Suprapubic skin (tissue), 4 donors: ENCODE measurements at places on chromosomes 1 and 21. TPM values are rescaled to one million over a fixed set of nuclear protein-coding genes. Genes with fewer than 3 reads are reported as not detected.
A peak's percentile ranks its signal among the peaks of the same experiment; 100 is the strongest.

GRCh38 chr1:198918920-198919319 is 280.1 kb downstream of the PTPRC start:
- H3K27ac ChIP-seq: no peak overlapping the region
- H3K4me3 ChIP-seq: no peak overlapping the region
- DNase-seq: no peak
- no peaks in the 10 kb centered on the region for H3K4me1 ChIP-seq
- H3K36me3 ChIP-seq: no peaks in the 10 kb centered on the region
- no peaks in the 10 kb centered on the region for H3K27me3 ChIP-seq

GRCh38 chr1:211267204-211267857 is 8.2 kb downstream of the RCOR3 start:
- DNase-seq: no peak
- no peaks in the 10 kb centered on the region for H3K4me1 ChIP-seq
- no peaks in the 10 kb centered on the region for H3K27me3 ChIP-seq
- no peak overlapping the region for H3K4me3 ChIP-seq
- H3K27ac ChIP-seq: no peak overlapping the region

- peak overlapping the region; percentile 95 for H3K27ac ChIP-seq
- H3K4me3 ChIP-seq: peak overlapping the region; percentile 64
- H3K36me3 ChIP-seq: no peaks in the 10 kb centered on the region
- H3K4me1 ChIP-seq: peaks cover 72% of the 10 kb centered on the region
Observed at GRCh38 chr1:2546515-2547209, 9.5 kb upstream of the TNFRSF14 start.

DNA sequence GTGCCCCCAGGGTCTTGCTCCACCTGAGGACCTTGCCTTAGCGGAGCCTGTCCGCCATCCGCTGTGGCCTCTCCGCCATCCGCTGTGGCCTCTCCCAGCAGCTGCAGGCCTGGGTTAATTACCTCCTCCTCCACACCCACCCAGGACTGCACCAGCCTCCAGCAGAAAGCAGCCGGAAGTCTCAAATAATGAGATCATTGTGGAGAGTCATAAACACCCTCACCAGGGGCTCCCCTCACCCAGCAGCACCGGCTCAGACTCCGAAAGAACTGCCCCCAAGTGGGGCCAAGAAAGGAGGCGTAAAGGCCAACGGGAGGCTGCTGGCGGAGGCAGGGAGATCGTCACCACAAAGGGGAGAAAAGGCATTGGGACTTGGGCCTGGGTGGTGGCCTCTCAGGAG is 10.7 kb upstream of the GPR153 start:
- H3K27ac ChIP-seq: no peak overlapping the region
- peaks cover 43% of the 10 kb centered on the region for H3K4me1 ChIP-seq
- no peaks in the 10 kb centered on the region for H3K27me3 ChIP-seq
- H3K4me3 ChIP-seq: no peak overlapping the region

GRCh38 chr21:45588086-45588825 is 46.0 kb upstream of the SLC19A1 start:
- peaks cover 44% of the 10 kb centered on the region for H3K27me3 ChIP-seq
- DNase-seq: peak; percentile 11
- no peak overlapping the region for H3K27ac ChIP-seq
- H3K4me1 ChIP-seq: peaks cover 24% of the 10 kb centered on the region
- no peak overlapping the region for H3K4me3 ChIP-seq

- no peak for DNase-seq
- no peaks in the 10 kb centered on the region for H3K27me3 ChIP-seq
- no peak overlapping the region for H3K4me3 ChIP-seq
Observed at GRCh38 chr1:100971021-100971420, 54.6 kb downstream of the DPH5 start.

DNA sequence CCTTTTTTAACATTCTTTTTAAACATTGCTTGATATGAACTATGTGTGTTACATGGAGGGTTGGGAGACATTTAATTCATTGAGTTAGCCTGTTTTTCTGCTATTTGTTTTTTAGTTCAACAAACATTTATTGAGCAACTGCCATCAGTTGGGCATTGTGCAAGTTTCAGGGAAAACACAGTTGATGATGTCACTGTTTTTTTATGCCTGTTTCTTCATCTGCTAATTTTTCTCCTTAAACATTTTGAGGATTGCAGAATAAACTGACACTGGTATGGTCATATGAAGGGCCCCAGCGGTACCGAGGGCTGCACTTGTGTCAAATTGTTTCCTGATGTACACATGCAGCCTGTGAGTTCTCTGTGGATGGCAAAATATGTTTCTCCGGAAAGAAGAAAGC is 253.0 kb downstream of the FGGY start:
- no peaks in the 10 kb centered on the region for H3K4me1 ChIP-seq
- no peak overlapping the region for H3K4me3 ChIP-seq
- peak; percentile 84 for DNase-seq
- H3K27me3 ChIP-seq: no peaks in the 10 kb centered on the region
- no peaks in the 10 kb centered on the region for H3K36me3 ChIP-seq
- peak overlapping the region; percentile 51 for H3K27ac ChIP-seq

GRCh38 chr1:226762988-226763904 is 24.2 kb upstream of the ITPKB start:
- no peak overlapping the region for H3K4me3 ChIP-seq
- no peaks in the 10 kb centered on the region for H3K36me3 ChIP-seq
- no peaks in the 10 kb centered on the region for H3K4me1 ChIP-seq

DNA sequence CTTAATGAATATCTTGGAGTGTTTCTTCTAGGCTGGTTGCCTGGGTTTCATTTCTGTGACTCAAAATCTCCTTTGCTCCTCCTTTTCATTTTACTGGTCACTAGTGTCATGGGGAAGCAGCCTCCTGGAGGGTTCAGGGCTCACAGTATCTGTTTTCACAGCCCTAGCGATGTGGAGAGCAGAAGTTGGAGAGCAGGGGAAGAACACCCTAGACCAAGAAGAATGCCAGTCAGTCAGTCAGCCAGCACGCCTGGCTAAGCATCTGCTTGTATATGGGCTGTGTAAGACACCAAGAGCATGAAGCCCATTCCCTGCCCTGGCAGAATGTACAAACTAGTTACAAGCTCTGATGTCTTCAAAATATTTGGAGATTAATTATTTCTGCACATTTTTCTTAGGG is 7.9 kb downstream of the RXRG start:
- peaks cover 4% of the 10 kb centered on the region for H3K27me3 ChIP-seq
- no peak overlapping the region for H3K27ac ChIP-seq
- H3K4me3 ChIP-seq: no peak overlapping the region
- DNase-seq: no peak

DNA sequence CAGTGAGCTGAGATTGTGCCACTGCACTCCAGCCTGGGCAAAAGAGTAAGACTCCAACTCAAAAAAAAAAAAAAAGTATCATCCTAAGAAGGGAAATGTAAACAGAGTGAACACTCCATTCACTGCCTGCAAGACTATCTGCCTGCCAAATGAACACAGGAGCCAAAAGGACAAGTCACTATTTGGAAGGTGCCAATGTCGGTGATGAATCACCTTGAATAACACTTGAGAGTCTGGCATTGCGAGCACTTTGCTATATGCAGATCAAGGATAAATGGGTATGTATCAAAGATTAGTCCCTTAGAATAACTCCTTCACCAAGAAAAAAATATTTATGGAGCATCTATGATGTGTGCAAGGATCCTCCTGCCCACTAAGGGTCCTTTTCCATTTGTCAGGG is 6.6 kb downstream of the UBR4 start:
- H3K4me3 ChIP-seq: no peak overlapping the region
- peaks cover 45% of the 10 kb centered on the region for H3K4me1 ChIP-seq
- DNase-seq: no peak
- H3K27me3 ChIP-seq: no peaks in the 10 kb centered on the region
- peaks cover 17% of the 10 kb centered on the region for H3K36me3 ChIP-seq

DNA sequence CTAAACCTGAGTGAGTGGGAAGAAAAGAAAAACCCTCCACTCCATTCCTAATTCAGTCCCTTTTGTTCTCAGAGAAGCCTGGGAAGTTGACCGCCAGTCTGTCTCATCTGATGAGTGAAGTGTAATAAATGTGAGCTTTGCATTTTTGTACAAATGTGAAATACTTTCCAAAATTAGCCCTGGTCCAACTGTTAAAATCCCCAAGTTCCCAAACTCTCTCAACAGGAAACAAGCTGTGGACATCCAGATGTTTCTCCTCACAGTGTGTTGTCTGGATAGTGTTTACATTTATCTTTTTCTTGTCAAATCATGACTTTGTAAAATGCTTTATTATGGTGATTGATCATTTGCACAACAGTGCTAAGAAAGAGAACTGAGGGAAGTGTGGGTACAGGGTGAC is 145.1 kb downstream of the TM2D1 start:
- DNase-seq: no peak
- H3K4me3 ChIP-seq: no peak overlapping the region
- H3K36me3 ChIP-seq: no peaks in the 10 kb centered on the region

GRCh38 chr1:66370462-66370971 is 163.4 kb upstream of the SGIP1 start:
- H3K36me3 ChIP-seq: peaks cover 14% of the 10 kb centered on the region
- no peak overlapping the region for H3K27ac ChIP-seq
- no peak for DNase-seq

DNA sequence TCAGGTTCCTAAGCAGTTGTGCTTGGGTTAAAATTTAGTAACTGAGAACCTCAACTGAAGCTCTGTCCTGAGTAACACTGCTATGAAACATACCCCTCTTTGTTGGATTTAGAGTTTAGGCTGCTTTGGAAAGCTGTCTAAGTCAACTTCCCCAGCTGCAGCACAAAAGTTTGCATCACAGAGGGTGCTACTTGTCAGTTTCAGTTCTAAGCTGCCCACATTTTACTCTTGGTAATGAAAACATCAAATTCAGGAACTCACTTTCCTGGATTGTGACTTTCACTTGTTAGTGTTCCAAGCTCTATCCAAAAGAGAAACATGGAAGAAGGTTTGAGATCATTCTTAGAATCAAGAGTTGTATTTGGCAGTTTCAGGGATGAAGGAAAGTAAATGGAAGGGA is 191.7 kb upstream of the NFIA start:
- H3K4me3 ChIP-seq: no peak overlapping the region
- no peaks in the 10 kb centered on the region for H3K4me1 ChIP-seq
- no peak overlapping the region for H3K27ac ChIP-seq

DNA sequence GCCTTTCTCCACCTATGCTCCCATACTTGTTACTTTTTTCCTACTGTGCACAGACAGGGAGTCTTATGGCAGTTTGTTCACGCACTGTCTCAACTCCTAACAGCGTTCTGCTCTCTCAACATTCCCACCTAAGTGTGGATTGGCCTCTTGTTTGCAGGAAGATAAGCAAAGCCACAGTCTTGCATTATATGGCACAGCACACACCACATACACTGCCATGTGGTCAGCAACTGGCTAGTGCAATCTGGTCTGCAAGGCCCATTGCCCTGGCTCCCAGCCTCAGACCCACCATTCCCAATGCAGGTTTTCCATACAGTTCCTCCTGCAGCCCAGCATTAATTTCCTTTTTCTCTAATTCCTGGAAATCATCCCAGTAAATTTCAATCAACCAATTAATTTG is 38.3 kb upstream of the LAMC2 start:
- H3K4me3 ChIP-seq: no peak overlapping the region
- peaks cover 6% of the 10 kb centered on the region for H3K36me3 ChIP-seq
- peak overlapping the region; percentile 4 for H3K27ac ChIP-seq
- peaks cover 7% of the 10 kb centered on the region for H3K4me1 ChIP-seq

DNA sequence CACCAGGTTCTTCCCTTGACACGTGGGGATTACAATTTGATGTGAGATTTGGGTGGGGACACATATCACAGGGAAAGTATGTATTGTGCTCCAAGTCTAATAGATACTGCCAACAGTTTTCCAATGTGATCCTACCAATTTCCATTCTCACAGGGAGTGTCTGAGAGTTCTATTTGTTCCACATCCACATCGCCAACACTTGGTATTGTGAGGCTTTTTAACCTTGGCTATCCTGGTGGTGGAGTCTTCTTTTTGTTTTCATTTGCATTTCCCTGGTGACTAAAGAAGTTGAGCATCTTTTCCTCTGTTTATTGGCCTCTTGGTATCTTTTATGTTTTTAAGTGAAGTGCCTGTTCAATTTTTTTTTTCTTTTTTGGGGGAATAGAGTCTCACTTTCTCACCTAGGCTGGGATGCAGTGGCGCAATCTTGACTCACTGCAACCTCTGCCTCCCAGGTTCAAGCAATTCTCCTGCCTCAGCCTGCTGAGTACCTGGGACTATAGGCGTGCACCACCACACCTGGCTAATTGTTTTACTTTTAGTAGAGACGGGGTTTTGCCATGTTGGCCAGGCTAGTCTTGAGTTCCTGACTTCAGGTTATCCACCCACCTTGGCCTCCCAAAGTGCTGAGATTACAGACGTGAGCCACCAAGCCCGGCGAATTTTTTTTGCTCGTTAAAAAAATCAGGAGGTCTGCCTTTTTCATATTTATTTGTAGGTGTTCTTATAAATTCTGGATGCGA is 15.9 kb upstream of the PADI1 start:
- no peaks in the 10 kb centered on the region for H3K27me3 ChIP-seq
- H3K36me3 ChIP-seq: no peaks in the 10 kb centered on the region
- no peak for DNase-seq
- no peak overlapping the region for H3K4me3 ChIP-seq
- H3K27ac ChIP-seq: no peak overlapping the region
- H3K4me1 ChIP-seq: peaks cover 34% of the 10 kb centered on the region

DNA sequence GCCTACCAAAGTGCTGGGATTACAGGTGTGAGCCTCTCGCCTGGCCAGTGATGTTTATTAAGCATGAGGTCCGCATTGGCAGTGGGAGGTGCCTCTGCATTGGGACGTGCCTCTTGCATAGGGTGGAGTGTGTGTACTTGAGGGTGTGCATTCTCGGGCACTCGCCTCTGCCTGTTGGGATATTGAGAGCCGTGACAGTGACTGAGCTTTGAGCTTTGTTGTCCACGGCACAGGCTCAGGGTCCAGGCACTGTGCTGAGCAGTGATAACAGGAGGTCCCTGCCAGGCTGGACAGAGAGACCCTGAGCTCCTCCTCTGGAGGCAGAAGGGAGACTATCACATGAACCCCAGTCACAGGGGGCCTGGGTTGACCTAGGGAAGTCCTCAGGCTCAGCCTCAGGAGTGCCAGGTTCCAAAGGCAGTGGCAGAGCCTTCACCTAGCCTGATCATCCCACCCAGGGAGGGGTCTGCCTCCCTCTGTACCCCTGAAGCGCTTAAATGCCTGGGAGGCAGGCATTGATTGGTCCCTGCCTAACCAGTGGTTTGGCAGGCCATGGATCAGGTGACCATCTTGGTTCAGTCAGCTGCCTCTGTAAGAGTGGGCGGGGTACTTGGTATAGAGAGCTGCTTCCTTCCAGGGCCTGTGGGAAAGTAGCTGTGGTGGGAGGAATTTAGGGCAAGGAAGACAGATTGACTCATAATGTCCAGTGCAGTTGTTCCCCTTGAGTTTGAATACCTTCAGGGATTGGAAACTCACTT is 213.8 kb upstream of the TMEM51 start:
- H3K36me3 ChIP-seq: no peaks in the 10 kb centered on the region
- no peak for DNase-seq

The SLC9C2 gene
- total RNA-seq: not detected

DNA sequence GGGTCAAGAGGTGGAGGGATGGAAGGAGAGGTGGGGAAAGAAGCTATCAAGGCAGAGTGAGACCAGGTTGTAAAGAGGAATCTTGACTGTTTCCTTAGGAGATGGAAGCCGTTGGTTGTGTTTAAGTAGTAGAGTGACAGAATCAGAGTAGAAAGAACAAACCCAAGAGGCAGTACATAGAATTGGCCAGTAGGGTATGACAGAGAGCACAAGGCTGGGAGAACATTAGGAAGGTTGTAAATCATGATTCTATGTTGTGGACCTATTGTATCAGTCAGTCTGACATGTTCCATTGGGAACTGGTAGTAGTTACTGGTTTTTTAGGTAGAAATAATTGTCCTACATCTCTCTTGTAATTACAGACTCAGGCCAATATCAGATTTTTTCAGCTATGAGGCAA is 486.9 kb upstream of the USP24 start:
- no peaks in the 10 kb centered on the region for H3K4me1 ChIP-seq
- no peak overlapping the region for H3K27ac ChIP-seq
- DNase-seq: no peak
- H3K27me3 ChIP-seq: no peaks in the 10 kb centered on the region
- H3K4me3 ChIP-seq: no peak overlapping the region
- no peaks in the 10 kb centered on the region for H3K36me3 ChIP-seq
